ENCODE measurements at places on chromosomes 1 and 21.

- DNase-seq = no peak
Measured at GRCh38 chr1:179318491-179318890, 24.9 kb downstream of the SOAT1 start.

DNA sequence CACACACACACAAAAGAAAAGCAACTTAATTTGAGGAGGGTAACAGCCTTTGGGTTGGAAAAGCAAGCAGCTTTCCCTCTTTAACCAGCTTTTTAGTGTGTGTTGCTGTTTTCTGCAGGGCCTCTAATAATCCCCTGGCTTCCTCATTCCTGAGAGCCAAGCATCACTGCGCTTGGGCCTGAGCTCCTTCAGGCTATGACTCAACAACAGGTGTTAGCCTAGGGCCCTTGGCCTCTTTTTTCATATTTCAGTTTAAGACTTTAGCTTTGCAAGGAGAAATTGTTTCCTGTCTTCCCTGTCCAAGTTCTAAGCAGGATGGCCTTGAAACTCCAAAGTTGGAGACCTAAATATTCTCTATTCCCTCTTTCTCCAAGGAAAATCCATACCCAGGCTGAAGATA lies 26.2 kb upstream of the SNX27 start:
- DNase-seq = no peak

DNA sequence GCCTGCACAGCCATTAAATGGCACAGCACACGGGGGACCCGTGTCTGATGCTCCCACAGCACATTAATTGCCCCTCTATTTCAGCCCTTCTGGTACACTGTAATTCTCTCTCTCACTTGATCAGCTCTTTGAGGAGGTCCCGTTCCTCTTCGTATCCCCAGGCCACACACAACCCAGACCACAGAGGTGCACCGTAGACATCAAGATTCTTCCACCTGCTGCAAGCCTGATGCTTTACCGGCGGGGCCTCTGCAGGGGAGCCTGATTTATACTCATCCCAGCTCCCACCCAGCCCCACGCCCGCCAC lies 759 bp downstream of the SMYD3 start:
- DNase-seq = no peak

DNA sequence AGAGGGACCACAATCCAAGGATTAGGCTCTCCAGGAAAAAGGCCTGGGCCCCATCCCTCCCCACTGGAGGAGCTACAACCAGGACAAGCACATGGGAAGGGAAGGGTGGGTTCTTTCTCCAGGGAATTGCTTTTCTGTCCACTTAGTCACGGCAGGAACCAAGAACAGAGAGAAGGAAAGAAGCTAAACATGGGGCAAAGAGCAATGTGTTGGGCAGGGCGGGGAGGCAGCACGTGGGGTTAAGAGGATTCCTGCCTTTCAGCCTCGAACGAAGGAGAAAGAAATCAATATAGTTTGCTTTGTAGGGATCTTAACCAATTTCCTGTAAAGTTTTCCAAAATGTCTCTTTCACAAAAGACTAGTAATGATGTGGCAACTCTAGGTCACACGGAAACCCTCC lies 21.7 kb downstream of the ERI3 start:
- DNase-seq = no peak

GRCh38 chr1:8340448-8340847 lies 22.5 kb downstream of the SLC45A1 start:
- no peak for DNase-seq

DNA sequence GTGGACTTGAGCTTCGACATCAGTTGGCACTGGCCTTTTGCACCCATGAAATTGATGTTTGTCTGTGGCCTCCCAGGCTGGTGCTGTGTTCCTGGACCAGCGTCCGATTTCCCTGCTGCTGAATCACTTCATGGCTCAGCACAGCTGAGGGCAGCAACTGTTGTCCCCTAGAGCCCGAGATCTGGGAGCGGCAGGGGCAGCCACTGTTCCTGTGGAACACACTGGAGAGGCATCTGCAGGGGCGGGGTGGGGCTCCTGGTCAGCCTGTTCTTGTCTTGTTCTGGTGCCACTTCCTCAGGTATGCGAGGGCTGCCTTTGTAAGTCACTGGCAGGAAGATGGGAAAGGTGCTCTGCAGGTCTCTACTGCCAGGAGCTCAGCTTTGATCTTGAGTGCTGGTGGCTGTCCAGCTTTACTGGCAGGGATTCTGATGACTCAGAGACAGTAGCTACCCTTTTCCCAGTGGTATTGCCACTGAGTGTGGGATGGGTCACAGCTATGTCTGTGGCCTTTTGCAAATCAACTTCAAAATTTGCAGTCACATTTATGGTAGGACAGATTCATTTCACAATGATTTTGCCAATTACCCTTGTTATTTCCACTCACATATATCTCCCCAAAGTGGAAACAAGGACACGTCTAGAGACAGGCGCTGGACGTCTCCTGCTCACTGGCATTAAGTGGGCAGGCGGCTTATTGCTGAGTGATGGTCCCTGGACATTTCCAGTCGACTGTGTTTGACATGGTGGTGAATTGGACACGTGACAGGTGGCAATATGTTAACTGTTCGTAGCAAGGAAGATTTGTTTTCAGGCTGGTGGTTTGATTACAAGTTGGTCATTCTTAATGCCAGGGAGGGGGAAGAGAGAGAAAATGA lies 15.3 kb downstream of the AGPAT3 start:
- DNase-seq = no peak

DNA sequence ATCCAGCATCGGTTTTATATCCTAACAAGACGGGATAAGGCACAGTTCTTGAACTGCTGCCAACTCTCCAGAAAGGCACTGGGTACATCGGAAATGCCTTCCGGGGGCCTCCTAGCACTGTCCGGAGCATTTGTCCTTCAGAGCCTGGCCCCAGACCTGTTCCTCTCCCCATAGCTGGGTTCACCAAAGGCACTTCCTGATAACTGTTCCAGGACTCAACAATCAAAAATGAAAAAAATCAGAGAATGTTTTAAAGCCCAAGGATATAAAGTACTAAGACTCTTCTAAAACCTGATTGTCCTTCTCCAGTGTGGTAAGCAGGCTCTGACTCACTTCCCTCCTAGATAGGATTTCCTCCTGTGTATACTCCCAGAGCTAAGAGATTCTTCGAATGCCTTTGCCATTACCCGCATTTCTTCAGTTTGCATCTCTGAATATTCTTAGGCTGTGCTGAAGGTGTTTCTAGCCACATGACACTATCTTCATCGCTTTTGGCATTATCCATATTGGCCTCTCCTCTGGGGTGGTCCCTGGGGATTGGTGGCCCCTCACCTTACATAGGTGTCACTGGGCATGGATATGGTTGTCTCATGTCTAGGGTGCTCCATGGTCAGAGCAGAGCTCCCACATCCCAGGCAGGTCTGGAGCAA lies 112.9 kb downstream of the ZBTB18 start:
- no peak for DNase-seq

DNA sequence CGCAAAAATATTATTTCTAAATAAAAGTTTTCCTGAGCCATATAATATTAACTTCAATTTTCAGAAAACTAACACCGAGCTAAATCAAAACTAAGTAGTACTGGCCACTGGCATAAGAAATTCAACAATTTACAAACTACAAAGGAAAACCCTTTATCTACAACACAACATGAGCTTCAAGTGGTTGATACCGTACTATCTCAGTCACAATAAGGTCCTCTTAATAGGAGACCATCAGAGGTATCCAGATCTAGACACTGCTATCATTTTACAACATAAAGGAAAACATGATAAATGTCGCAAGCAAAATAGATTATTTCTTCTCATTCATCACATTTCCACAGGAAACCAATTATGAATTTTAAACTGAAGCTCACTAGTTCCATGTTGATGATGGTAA lies 39.5 kb downstream of the GATAD2B start:
- no peak for DNase-seq

DNA sequence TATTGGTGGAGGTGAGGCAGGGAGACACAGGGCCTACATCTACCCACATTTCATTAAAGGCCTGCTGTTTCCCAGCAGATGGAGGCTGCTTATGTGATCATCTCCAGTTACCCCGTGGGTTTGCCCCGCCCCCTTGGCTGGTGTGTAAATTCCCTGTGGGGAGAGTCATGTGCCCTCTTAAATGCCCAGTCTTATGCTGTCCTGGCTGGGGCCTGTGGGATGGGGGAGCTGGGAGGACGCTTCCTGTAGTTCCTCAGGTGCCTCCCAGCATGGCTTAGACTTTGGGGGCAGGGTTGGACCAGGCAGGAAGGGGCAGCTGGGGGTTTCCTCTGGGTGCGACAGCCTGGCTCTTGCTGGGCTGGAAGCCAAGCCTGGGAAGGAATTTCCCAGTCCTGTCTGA lies 15.5 kb upstream of the CITED4 start:
- DNase-seq = no peak

DNA sequence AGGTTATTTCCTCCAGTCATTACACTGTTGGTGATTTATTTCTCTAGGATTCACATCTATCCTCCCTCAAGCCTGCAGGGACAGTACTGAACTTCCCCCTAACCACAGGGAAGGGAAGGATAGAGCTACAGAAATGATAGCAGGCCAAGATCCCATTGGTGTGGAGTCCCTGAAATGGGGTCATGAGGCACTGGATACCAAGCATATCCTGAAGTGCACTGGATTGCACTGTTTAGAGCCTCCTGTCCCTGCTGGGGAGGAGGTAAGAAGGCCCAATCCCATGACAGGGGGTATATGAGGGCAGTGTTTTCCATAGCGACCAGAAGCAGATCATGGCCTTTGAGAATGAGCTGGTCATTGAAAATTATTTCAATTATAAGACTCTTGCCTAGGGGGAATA lies 56.8 kb downstream of the C1orf21 start:
- no peak for DNase-seq

GRCh38 chr1:111190931-111191451 lies 9.5 kb downstream of the DENND2D start:
- no peak for DNase-seq

GRCh38 chr1:9315411-9316079 lies 22.9 kb downstream of the SPSB1 start:
- no peak for DNase-seq

- DNase-seq = peak; percentile 15
Measured at GRCh38 chr1:180926164-180926981, 13.7 kb downstream of the KIAA1614 start.

DNA sequence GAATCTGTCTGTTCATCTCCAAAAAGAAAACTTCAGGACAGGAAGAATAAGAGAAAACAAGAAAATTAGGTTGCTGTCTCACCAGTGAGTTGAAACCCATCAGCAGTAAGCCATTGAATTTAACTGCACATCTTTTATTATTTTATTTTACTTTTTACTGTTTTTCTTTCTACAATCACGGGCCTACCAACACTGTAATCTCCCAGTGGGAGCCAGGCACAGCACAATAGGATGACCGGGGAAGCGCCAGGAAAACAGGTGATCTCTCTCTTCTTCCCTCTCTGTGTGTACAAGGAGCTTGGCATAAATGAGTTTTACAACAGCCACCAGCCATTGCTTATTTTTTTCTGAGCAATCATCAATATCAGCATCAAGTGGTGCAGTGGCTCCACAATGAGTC lies 113.1 kb upstream of the ESRRG start:
- DNase-seq = no peak

DNA sequence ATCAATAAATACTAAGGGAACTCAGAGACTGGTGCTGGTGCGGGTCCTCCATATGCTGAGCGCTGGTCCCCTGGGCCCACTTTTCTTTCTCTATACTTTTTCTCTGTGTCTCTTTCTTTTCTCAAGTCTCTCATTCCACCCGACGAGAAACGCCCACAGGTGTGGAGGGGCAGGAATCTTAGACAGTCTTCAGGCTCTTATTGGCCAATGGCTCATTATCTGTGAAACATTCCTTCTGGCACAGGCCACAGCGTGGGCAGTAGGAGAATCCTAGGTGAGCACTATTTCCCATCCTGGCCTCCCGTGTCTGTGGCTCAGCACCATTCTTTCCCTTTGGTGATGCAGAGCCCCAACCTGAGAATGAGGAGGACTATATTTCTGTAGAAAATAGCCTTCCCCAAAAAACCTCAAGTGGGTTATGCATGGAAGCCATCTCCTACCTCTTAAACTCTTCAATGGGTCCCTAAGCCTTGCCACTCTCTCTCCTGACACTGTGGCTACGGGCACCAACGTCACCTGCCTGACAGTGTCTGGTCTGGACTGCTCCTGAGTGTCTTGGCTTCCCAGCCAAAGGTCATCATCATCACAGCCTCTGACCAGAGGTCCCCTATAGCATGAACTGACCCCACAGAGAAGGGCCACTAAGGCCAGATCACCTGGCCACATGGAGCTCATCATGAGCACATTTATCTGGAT lies 6.2 kb upstream of the SLAMF1 start:
- DNase-seq = no peak

GRCh38 chr1:117696561-117696960 lies 90.7 kb downstream of the TENT5C start:
- DNase-seq = no peak

DNA sequence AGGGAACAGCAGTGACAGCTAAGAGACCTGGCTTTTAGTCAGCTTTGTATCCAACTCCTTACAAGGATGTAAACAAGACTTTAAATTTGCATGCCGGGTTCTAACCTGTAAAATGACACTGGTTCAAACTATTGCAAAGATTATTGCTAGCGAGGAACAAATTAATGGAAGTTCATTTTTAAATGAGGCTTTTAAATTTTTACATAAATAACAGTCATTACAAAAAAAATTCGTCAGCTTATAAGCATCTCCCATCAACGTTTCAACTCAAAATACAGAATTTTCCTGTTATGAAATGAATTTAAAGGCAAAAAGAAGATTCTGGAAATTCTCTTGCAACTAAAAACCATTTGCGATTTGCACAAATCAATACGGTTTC lies 668 bp downstream of the KIF14 start:
- DNase-seq = no peak

GRCh38 chr1:240109130-240109529 lies 17.4 kb downstream of the FMN2 start:
- DNase-seq = no peak

DNA sequence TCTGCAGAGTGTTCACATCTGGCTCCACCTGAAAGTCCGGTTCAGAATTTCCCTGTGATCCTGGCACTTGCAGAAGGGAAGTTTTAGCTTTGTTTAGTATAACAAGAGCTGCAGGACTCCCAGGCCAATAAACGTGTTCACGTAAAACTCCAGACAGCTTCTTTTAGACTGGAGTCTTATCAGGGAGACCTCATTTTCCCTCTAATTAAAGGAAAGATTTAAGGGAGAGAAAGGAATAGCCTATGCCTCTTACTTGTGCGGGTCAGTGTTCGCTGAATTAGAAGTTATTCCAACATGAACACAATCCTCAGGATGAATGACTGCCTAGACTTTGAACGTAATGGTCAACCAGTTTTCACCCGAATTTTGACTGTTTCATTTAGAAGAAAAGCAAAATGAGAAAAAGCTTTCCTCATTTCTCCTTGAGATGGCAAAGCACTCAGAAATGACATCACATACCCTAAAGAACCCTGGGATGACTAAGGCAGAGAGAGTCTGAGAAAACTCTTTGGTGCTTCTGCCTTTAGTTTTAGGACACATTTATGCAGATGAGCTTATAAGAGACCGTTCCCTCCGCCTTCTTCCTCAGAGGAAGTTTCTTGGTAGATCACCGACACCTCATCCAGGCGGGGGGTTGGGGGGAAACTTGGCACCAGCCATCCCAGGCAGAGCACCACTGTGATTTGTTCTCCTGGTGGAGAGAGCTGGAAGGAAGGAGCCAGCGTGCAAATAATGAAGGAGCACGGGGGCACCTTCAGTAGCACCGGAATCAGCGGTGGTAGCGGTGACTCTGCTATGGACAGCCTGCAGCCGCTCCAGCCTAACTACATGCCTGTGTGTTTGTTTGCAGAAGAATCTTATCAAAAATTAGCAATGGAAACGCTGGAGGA lies 202.1 kb upstream of the SGIP1 start:
- DNase-seq = peak; percentile 64

Measured in naive thymus-derived CD8-positive, alpha-beta T cell (primary cell).